Foreskin keratinocyte (primary cell): ENCODE measurements at places on chromosomes 5 and 9.

DNA sequence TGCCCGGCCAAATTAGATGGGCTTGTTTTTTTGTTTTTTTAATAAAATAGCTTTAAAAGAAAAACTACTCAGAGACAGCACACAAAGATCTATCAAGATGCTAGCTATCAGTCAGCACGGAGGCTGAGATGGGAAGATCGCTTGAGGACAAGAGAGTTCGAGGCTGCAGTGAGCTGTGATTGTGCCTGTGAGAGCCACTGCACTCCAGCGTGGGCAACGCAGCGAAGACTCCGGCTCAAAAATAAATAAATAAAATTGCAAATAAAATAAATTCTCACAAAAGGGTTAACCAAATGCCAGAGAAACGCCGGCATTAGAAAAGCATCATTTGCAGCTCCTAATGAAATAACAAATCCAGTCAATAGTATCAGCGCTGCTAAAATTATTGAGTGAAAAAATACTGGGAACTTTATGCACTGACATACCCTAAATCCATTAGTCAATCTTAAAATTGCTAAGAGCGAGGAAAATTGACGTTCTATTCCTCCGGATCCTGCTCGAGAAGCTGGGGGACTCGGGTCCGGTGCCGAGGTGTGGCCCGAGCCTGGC is 681 bp downstream of the CPLANE1 start:
- no peak for DNase-seq

- DNase-seq, result peak; percentile 79
Observed at GRCh38 chr9:5499889-5500398, 10.4 kb upstream of the PDCD1LG2 start.

DNA sequence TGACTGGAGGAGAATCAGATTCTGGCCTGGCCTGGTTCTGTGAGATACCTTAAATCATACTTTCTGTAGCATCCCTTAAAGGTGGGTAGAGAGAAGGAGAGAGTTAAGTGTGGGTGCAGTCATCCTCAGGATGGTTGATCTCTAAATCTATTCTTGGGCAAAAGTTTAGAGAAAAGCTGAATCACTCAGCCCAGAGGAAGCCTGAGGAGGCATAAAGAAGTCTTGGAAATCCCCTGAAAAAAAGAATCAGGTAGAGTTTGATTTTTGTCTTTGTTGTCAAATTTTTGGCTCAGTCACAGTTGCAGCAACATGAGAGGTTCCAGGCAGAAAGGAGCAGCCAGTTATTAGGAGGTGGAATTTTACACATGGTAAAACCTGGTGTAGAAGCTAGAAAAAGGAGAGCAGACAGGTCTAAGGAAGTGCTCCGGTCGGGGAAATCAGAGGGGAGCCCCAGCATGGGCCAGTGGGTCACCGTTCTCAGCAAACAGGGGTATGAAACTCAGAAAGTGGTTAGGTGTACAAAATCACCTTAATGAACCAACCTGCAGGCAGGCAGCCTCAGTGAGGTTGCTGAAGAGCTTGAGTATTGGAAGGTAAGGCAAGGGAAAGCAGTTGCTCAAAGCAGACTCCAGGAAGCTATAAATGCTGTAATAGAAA is 116.2 kb upstream of the CNTLN start:
- DNase-seq, result peak; percentile 55

GRCh38 chr5:32851559-32852173 is 140.5 kb downstream of the NPR3 start:
- peak; percentile 63 for DNase-seq

- no peak for DNase-seq
Observed at GRCh38 chr9:114225561-114226212, 70.3 kb downstream of the COL27A1 start.

- no peak for DNase-seq
Observed at GRCh38 chr9:113828221-113828620, 47.9 kb upstream of the ZNF618 start.

DNA sequence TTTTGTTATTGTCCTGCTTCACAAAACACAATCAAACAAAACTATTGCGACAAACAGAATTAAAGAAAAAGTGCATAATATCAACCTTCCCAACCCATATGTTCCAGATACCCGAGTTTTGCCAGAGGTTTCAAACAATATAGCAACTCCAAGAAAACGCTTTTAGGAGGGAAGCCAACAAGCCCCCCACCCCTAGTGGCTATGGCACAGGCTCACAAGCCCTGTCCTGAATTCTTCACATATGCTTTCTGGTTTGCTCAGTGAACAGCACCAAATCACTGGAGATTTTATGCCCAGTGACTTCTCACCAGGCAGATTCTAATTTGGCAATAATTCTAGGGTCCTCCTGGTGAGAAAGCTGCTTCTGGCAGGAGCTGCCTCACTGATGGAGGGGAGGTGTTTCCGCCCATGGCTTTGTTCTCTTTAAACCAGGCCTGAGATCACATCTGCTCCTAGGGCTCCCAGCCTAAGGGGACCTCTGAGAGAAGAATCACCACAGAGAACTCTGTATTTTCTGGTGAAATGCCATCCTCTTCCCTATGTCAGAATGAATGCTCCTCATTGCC is 1982.4 kb downstream of the EFNA5 start:
- no peak for DNase-seq
